Sciatic nerve (tissue), 2 donors: ENCODE measurements at places on chromosomes 6 and 20. TPM values are rescaled to one million over a fixed set of nuclear protein-coding genes. Genes with fewer than 3 reads are reported as not detected.

- DNase-seq, result no peak
Measured at GRCh38 chr6:147639279-147639678, 130.8 kb downstream of the SAMD5 start.

DNA sequence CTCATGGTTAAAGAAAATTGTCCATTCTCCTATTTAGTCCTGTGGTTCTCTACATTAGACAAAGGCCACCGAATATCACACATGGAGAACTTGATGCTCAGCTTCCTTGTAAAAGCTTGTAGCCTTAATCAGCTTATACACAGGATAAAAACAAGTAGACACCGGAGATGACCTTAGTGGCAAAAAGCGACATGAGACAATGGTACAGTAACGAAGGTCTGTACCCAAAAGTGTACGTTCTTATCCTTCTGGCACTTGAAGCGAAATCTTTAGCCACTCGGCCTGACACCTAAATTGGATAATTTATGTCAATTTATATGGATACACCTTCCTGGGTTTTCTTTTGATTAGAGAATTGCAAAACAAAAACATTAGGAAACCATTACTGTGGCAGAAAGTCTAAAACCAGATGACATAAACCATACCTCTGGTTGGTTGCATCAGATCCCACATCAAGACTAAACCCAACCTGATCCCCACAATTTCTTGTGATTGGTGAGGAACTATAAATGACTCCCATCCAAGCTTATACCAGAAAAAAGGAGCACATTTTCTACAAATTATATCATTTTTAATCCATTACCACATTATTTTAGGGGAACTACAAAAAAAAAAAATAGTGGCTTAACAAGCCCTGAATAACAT, 6.1 kb downstream of the RBM39 start:
- DNase-seq, result no peak

GRCh38 chr20:1702855-1703254, 45.3 kb upstream of the SIRPG start:
- no peak for DNase-seq

- DNase-seq, result no peak
Measured at GRCh38 chr6:169539176-169539897, 162.5 kb downstream of the WDR27 start.

The BPIFB1 gene
- 2.1 TPM for total RNA-seq
